ENCODE measurements at places on chromosomes 2 and 18. TPM values are rescaled to one million over a fixed set of nuclear protein-coding genes. Genes with fewer than 3 reads are reported as not detected.

Gene SPP2
- not detected for total RNA-seq

Gene SPAG16
- total RNA-seq: 9.5 TPM

Gene FTCDNL1
- total RNA-seq: 1.6 TPM

Gene C2orf66
- not detected for total RNA-seq

Gene MEIS1
- total RNA-seq: not detected

Gene CHMP1B
- 52.2 TPM for total RNA-seq

- DNase-seq: no peak
Observed at GRCh38 chr18:21722687-21723086, 17.9 kb upstream of the MIB1 start.

DNA sequence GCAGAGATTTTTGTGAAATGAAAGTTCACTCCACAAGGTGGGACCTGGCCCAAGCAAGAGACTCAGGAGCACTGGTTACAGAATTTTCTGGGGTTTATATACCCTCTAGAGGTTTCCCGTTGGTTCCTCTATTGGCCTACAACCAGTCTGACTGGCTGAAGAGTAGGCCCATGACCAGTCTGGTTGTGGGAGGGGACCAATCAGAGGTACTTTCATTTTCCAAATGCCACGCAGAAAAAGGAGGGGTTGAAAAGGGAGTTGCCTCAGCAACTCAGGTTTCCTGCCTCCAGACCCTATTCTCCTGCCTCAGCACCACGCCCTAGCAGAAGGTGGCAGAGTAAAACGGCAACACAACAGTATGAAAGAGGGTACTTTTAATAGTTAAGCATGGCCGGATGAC lies 98.4 kb downstream of the COLEC12 start:
- no peak for DNase-seq

DNA sequence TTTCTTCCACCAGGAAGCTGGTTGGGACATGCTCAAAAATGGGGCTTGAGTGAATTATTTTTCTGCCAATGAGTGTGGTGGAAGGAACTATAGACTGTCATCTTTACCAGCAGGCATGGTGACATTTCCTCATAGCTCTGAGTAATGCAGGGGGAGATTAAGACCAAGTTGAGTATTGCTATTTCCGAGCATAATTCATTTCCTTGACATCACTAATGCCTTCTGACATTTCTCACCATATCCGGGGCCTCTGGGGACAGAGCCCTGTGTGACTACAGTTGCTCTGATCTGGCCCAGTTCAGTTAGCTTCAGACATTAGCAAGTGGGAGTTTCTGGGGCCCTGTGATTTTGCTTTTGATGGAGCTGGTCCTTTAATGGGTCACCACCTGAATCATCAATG lies 410.4 kb downstream of the MEIS1 start:
- DNase-seq: no peak

DNA sequence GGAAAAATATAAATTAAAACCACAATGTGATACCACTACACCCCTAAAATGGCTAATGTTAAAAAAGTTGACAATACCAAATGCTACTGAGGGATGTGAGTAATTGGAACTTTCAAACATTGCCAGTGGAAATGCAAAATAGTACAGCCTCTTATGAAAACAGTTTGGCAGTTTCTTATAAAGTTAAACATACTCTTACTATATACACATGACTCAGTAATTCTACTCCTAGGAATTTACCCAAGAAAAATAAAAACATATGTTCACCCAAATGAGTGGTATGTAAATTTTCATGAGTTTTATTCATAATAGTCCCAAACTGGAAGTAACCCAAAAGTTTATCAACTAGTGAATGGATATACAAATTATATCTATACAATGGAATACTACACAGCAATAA lies 228.0 kb downstream of the CYP26B1 start:
- DNase-seq: no peak

DNA sequence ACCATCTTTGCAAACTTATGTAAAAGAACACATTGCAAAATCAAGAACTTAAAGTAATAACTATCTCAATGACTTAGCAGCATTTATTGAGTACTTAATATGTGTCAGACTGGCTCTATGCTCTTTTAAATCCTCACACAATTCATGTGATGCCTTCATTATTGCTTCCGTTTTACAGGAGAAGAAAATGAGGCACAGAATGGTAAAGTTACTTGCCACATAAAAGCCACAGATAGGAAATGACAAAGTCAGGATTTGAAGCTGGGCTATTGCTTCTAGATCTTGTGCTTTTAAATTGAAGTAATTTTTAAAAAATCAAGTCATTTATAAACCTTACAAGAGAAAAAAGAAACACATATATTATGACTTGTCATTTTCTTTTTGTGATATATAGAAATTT lies 174.2 kb downstream of the WDR7 start:
- no peak for DNase-seq

DNA sequence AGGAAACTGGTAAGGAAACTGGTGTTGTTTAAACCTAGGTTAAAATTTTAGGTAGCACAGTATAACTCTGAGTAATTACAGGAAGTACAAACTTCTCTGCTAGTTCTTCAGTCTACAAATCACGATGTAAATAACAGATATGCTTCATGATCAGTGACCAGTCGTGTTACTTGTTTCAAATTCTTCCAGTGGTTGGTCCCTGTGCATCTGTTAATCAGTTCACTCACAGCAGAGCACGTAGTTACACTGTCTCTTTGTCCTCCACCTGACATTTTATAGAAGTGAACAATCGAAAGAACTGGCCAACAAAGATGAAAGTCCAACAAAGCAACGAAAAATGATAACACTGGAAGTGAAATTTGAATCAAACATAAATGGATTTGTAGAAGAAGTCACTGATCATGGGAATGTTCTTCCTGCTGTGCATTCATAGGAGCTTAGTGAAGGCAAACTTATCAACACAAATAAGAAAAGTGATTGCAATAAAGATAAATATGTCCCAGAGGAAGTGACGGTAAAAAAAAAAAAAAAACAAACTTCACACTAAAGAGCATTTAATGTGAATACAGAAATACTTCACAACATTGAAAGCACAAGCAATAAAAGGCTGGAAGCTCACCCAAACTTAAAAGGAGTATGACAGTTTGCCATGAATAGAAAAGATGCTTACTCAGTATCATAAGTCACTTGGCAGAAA lies 7.0 kb downstream of the EIF2AK2 start:
- DNase-seq: peak; percentile 17

GRCh38 chr2:38560092-38560491 lies 42.6 kb downstream of the HNRNPLL start:
- no peak for DNase-seq

GRCh38 chr2:101087638-101088037 lies 63.5 kb downstream of the TBC1D8 start:
- DNase-seq: no peak

DNA sequence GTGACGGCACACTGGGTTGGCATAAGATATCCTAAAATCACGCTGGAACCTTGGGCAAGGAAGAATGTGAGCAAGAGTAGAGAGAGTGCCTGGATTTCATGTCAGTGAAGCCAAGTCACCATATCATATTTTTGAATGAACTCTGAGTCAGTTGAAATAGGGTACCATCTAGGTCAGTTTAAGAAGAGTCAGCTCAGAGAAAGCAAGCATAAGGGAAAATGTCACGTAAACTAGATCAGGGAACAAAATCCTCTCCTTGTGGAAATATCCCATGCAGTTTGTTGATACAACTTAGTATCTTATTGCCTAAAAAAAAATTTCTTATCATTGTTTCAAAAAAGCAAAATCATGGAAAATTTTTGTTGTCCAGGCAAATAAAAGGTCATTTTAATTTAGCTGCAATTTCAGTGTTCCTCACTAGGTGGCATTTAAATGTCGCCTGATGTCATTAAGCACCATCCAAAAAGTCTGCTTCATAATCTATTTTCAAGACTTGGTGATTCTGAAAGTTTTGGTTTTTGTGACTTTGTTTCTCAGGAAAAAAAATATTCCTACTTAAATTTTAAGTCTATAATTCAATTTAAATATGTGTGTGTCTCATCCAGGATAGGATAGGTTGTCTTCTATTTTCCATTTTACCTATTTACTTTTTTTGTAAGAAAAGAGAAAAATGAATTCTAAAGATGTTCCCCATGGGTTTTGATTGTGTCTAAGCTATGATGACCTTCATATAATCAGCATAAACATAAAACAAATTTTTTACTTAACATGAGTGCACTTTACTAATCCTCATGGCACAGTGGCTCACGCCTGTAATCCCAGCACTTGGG lies 19.6 kb downstream of the RSAD2 start:
- DNase-seq: peak; percentile 45

- DNase-seq: no peak
Observed at GRCh38 chr18:26729449-26729848, 136.1 kb downstream of the AQP4 start.

GRCh38 chr2:16625759-16626158 lies 39.9 kb downstream of the CYRIA start:
- peak; percentile 65 for DNase-seq

DNA sequence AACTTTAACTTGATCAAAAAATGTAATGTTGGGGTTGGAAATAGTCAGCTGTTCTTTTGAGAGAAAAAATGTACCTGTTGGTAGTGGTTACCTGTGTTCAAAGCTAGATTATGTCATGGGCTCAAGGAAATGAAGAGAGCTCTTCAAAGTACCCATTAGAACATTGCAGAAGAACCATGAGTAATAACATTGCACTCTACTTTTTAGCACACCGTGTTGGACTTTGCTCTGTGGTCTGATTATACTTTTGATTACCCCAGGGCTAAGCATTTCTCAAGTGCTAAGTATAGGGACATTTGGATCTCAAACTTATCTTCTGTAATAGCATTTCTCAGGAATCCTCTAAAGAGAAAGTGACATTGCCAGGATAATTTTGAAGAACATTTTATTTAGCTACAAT lies 1122.8 kb upstream of the CELF4 start:
- DNase-seq: no peak

DNA sequence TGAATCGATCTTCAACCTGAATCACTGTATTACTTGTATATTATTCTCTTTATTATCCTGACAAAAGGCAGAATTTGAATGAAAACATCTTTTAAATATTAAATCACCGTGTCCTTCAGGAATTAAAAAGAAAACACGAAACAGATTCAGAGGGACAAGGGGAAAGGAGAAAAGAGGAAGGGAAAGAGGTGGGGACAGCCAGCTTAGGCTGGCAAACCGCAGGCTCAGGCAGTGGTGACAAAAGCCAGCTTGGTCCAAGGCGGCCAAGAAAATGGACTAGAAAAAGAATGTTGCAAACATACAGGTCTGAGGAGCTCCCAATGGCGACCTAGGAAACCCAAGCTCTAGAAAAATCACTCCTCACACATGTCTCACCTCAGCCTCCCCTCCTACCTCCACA lies 6.8 kb downstream of the B4GALT6 start:
- DNase-seq: no peak

DNA sequence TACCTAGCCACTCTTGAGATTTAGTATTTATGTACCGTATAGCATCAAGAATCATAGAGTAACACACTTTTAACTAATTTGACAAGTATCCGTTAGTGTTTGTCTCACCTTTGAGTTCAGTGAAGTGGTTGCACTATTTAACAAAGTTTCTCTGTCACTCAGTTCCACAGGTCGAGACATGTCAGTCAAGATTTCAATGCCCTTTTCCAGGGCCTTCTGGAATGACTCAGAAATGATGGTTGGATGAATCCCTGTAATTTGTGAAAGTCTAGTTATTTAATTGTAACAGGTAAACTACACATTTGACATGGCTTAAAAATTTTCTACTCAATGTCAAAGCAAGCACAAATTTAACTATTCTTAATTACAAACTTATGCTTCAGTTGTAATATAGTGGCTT lies 9.7 kb downstream of the CCT4 start:
- DNase-seq: no peak

DNA sequence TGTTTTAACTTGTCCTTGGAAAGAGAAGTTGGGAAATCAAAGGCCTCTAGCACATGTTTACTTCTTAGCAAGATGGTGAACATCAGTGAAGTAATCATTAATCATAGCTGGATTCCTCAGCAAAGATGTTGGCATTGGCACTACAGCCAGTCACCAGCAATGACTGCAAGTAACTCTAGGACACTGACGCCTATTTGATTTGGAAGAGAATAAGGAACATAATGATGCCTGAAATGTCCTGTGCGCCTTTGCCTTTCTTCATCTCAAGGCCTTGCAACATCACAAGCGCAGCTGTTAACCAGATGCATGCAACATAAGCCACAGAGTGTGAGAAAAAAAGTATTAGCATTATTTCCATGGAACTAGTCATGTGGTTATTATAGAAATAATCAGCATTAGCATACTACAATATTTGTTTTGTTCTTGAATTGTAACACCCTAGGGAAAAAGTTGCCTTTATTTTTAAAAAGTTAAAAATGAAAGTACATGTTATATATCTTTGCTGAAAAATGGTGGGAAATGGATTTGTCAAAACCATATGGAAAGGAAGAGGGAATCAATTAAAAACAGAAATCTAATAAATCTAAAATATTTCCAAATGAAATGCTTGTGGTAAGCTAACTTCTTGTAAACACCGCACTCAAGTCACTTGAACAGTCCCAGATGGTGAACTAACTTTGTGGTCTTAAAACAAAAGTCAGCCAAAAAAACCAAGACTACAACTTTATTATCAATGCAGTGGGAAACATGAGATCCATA lies 55.6 kb downstream of the THADA start:
- no peak for DNase-seq

DNA sequence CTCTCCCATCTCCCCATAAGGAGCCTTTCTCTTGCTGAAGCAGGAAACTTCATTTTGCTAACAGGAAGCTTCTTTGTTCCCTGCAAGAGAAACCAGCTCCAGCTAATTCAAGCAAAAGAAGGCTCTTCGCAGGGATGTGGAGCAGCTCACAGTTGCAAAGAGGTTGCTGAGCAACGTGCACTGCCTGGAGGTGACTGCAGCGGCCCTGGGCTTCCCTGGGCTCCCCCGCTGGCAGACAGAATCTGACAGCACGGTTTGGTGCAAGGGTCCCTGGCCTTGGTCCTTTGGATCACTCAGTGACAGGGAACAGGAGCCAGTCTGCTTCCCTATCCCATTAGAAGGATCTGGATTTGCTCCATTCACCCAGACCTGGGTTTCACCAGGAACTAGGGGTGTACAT lies 25.8 kb downstream of the GPR55 start:
- DNase-seq: no peak

DNA sequence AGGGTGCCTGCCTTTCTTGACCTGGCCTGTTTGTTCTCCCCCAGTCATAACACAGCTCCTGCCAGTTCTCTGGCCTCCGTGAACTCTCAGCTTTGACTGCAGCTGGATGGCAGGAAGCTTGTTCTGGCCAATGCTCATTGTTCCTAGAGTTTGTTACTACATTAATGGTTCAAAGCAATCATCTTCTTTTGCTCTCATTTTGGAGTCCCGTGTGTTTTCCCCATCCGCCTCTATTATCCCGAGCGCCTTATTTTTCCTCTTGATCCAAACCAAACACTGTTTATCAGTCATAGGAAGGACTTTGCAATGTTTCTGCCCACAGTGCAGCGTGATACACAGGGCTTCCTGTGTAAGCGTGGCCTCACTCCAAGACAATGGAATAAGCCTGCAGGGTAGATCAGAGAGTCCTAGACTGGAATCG lies 184.3 kb upstream of the APCDD1 start:
- no peak for DNase-seq
